GF-D8 (cell line): ENCODE measurements at places on chromosomes 2 and 18.
A peak's percentile ranks its signal among the peaks of the same experiment; 100 is the strongest.

- DNase-seq, result peak; percentile 73
These were observed 26.6 kb upstream of the NAPG start for GRCh38 chr18:10499230-10499629.

DNA sequence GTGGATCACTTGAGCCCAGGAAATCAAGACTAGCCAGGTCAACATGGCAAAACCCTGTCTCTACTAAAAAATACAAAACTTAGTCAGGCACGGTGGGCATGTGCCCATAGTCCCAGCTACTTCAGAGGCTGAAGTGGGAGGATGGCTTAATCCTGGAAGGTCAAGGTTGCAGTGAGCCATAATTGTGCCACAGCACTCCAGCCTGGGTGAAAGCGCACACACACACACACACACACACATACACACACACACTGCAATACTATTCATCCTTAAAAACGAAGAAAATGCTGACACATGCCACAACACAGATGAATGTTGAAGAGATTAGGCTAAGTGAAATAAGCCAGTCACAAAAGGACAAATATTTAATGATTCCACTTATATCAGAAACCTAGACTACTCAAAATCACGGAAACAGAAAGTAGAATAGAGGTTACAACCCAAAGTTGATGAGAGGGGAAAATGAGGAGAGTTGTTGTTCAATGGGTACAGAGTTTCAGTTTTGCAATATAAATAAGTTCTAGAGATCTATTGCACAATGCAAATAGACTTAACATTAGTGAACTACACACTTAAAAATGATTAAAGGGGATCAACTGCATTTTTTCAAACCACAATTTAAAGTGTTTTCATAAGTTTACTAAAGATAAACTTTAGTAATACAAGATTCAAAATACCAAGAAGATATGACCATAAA lies 114.5 kb downstream of the USP34 start:
- DNase-seq, result no peak

DNA sequence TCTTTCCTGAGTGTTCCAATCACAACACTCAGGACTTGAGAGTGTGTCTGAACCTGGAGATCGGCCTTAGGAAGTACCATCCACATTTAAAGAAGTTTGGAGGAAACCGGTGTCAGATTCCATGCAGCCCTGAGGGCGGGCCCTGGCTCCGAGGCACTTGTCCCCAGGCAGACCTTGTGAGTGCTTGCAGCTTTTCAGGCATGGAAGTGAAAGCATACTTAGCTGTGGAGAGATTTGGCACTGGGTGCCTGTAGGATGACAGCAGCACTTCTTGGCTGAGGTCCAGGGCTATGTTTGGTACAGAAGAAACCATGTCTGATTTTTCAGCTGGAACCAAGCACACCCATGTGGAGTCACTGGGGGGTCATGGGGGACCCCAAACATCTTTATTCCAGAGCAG lies 230.8 kb downstream of the SEPTIN10 start:
- DNase-seq, result no peak

GRCh38 chr2:240601831-240602160 lies 15.3 kb downstream of the CAPN10 start:
- DNase-seq, result no peak

DNA sequence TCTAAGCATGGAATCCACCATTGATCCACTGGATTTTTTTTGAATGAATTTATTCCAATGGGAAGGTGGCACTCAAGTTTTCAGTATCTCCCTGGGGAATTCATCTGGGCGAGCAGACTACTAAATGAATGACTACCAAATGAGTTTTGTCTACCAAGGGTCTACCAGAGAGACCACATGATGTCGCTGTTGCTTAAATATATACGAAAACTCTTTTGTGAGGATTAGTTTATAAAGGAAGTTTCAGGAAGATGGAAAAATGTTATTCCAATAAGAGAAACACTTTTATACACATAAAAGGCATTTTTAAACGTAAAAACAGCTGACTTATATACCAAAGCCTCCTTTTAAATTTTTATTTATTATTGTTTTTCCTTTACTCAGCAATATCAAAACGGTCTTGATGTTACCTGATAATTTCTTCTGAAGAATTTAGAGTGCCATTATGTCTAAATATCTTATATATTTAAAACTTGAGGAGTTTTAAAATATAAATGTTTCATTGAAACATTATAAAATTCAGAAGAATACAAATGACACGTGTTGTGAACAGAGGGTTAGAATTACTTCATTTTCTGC lies 139.7 kb downstream of the HRH4 start:
- no peak for DNase-seq

GRCh38 chr2:182069416-182069815 lies 83.8 kb downstream of the PPP1R1C start:
- no peak for DNase-seq

- no peak for DNase-seq
These were observed 570.6 kb downstream of the ZEB2 start for GRCh38 chr2:143949121-143949848.

GRCh38 chr2:204687776-204688175 lies 142.5 kb downstream of the PARD3B start:
- DNase-seq, result no peak

GRCh38 chr2:104851291-104852089 lies 2.4 kb upstream of the POU3F3 start:
- DNase-seq, result no peak

DNA sequence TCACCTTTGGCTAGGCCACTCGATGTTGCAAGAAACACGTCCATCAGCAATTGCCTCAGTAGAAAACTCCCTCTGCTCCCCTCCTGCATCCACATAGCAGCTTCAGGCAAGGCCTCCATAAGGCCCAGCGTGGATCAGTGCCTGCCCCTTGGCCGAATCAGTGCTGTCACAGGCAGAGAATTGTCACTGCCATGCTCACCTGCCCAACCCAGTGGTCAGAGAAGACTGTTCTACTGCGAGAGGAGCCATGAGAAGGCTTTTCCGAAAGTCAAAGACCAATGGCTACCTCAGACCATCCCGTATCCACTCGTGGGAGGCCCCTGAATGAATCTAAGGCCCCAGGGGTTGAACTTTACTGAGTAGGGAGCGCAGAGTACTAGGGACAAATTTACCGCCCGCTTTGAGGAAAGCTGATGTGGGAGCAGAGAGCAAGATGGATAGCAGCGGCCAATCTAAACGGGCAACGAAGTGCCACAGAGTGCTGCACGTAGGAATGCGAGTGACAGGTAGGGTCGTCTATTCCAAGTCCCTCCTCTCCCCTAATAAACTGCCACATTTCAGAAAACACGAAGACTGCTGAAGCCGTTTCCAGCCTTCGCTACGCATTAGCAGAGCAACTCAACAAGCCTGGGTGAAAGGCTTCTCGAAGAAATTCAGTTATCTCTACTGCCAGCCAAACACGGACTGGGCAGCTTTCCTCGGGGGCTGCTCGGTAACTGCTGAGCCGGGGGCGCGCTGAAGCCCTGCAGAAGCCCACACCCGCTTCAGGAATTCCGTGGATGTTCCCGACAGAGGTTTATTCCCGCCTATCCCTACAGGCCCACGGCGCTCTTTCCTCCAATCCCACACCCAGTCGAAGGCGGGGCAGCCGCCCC lies 968 bp upstream of the RALBP1 start:
- DNase-seq, result no peak

GRCh38 chr18:3715231-3716080 lies 265.5 kb downstream of the TGIF1 start:
- DNase-seq, result no peak

GRCh38 chr18:74183130-74183529 lies 34.8 kb downstream of the TIMM21 start:
- no peak for DNase-seq

DNA sequence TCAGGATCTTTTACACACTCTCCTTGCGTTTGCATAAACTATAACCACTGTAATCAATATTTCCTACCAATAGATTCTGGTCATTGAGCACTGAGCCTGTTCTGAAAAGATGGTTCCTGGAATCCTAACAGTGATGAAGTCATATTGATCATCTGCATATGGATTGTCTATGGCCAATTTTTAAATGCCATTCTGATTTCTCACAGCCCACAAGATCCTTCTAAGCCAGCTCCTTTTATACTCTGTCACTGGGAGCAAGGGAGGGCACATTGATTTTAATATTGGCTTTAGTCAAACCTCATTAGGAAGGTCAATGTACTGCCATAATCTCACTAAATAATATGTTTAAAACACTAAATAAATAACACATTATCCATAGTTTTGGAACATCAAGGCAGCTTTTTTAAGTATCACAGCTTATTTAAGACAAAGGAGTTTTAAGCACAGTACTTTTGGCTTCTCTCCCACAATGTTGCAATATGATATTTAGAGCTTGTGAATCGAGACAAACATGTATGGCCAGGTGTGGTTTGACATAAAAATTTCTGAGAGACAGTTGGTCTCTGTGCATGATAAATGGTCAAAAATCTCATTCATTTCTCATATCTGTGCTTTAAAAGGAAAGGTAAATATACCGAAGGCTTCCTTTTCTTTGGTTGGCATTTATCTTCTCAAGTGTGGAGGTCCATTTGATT lies 267.3 kb downstream of the MTX2 start:
- no peak for DNase-seq

DNA sequence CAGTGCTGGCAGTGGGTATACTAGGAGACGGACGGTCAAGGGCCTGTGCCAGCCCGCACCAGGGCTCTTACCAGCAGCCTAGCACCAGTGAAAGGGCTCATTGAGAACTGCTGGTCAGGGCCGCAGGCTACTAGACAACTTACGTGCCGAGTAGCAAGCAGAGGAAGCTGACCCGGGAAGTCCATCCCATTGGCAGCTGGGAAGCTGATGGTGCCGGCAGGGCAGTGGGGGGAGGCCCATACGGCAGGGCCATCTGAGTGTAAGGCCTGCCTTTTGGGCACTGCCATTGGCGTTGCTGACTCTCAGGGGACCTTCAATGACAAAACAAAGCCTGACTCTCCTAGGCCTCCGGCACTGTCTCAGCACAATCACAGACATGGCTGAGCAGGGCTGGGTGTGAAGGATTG lies 20.6 kb downstream of the EFR3B start:
- DNase-seq, result no peak

DNA sequence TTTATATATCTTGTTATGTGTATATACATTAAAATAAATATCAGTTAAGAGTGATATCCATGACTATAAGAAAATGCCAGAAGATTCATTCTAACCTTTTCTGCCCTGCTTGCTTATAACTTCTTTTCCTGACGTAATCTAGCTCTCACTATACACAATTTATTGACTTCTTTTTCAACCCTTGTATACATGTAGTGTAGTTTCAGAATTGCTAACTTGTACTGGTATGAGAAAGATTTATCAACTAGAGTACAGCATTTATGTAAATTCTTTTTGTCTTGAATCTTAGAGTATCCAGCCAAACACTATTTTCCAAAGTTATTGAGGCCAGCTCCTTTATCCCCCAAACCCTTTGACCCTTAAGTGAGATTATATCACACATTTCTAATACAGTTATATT lies 798.0 kb upstream of the RAB6C start:
- DNase-seq, result no peak

GRCh38 chr2:29117636-29118303 lies 2.6 kb downstream of the CLIP4 start:
- DNase-seq, result no peak

DNA sequence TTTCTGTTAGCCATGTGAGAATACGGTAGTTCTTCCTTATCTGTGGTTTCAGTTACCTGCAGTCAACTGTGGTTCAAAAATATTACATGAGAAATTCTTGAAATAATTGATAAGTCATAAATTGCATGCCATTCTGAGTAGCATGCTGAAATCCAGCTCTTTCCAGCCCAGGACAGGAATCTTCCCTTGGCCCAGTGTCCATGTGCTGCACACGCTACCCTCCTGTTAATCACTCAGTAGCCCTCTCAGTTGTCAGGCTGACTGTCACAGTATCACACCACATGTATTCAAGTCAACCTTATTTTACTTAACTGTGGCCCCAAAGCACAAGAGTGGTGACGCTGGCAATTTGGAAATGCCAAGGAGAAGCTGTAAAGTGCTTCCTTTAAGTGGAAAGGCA lies 141.1 kb downstream of the TANC1 start:
- no peak for DNase-seq

DNA sequence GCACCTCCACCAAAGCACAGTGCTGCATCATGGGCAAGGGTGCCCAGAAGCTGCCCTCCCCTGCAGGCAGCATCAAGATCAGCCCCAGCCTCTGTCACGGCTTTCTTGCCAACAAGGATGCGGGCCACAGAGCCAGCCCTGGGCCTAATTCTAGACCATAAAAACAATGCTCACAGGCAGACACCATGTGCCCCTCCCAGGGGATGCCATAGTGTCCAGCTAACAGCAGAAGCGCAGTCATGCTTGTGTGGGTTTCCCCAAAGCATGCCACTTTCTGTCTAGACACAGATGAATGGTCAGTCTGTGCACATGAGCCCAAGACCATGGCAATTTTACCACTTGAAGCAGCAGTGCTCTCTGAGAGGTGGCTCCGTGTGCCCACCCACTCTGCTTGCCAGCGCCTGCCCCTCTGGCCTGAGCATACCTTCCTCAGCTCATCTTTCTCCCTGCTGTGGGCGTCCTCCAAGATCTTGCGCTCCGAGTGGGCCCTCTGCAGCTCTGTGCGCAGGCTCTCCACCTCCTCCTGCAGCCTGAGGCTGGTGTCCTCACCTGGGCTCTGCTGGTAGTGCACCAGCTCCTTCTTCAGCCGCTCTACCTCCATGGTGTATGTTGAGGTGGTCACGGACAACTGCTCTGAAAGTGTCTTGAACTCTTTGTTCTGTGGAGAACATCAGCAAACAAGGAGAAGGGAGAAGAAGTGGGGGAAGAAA lies 81.3 kb upstream of the ACAA2 start:
- no peak for DNase-seq

DNA sequence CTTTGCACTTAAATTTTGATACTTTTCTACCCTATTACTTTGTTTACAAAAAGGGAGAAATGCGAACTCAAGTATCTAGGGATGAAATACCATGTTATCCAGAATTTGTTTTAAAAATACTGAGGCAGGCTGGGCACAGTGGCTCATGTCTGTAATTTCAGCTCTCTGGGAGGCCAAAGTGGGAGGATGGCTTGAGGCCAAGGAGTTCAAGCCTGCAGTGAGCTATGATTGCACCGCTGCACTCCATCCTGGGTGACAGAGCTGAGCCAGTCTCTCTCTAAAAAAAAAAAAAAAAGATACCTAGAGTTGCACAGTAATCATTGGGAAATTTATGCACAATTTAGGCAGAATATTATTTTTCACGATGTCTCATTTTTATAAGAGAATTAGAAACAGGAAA lies 12.4 kb upstream of the VAPA start:
- DNase-seq, result no peak

DNA sequence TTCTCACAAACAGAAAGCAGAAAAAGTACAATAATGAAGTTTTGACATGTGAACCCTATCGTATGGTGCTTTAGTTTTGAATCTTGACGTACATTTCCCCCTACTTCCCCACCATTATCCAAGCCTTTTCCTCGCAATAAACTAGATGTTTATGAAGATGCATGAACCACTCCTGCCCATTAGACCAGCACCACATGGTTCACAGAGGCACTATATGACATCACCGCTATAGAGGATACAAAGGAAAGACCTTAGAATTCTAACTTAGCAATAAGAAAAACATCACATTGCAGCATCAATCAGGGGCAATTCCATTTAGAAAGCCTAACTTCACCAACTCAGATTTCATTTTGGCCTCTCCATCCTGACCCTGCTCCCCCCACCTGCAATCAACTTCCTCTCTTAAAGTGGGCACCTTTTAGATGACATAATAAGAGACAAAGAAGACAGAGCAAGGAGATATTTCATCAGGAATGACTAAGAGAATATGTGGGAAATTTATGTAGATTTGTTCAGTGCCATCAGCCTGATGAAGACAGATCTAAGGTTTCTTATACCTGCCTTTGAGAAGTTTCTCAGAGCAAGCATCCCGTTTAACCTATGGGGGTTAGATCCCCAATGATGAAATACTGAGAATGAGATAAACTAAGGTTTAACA lies 124.9 kb downstream of the PIGN start:
- no peak for DNase-seq

GRCh38 chr2:201888426-201888800 lies 82.1 kb downstream of the CDK15 start:
- DNase-seq, result no peak
